HS-5 (cell line): ENCODE measurements at places on chromosomes 16 and 17.
A peak's percentile ranks its signal among the peaks of the same experiment; 100 is the strongest.

- no peak for DNase-seq
These were observed 12.2 kb downstream of the GAN start for GRCh38 chr16:81327011-81327410.

DNA sequence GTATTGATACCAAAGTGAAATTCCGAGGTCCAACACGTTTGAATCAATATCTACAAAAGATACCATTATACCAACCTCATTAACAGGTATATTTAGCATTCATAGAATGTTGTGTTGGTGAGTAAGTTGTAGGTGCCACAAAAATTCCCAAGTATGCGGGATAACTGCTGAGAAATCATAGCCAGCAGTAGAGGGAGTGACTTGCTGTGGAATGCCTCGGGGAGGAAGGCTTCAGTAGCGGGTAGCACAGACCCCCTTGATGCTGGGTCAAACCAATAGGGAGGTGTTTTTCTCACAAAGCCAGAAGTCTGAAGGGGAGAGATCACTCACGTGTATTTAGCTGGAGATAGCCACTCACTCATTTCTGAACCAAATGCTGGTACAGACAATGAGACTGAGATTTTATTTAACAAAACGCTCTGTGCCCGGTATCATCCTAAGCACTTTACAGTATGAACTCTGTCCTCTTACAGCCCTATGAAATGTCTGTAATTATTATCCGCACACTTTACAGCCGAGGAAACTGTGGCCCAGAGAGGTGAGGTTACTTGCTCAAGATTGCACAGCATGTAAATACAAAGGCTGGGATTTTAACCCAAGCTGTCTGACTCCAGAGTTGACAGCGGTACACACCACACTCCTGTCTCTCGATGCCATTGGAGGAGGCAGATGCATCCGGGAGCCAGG, 23.1 kb downstream of the HSBP1 start:
- DNase-seq: no peak

- no peak for DNase-seq
These were observed 141.9 kb upstream of the SDK2 start for GRCh38 chr17:73785958-73786743.

DNA sequence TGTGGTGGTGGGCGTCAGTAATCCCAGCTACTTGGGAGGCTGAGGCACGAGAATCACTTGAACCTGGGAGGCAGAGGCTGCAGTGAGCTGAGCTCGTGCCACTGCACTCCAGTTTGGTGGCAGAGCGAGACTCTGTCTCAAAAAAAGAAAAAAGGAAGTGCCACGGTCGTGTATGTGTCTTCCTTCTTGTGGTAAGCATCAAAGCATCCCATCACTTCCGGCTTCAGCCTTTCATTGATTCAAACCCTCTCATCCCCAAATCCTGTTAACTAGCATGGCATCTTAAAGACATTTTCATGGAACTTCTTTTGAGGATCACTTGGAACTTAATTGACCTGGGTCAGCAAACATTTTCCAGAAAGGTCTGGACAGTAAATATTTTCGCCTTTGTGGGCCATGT, 126.2 kb downstream of the CPPED1 start:
- DNase-seq: no peak

GRCh38 chr16:79933603-79934002, 333.1 kb upstream of the MAF start:
- DNase-seq: no peak

DNA sequence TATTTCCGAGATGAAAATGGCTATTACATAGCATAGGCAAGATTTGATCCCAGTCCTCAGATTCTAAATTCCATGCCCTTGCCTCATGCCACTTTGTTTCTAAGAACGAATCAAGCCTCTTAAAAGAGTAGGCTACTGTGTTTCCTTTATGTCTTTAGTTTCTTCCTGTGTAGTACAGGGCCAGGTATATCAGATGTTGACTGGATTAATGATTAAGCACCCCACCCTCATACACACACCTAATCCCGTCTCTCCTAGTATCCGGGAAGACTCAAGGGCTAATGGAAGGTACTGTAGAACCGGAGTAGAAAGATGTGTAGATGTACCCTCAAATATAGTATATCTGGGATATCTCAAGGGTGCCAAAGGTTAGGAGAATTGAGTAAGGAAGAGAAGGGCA, 6.7 kb downstream of the TOM1L1 start:
- DNase-seq: no peak

DNA sequence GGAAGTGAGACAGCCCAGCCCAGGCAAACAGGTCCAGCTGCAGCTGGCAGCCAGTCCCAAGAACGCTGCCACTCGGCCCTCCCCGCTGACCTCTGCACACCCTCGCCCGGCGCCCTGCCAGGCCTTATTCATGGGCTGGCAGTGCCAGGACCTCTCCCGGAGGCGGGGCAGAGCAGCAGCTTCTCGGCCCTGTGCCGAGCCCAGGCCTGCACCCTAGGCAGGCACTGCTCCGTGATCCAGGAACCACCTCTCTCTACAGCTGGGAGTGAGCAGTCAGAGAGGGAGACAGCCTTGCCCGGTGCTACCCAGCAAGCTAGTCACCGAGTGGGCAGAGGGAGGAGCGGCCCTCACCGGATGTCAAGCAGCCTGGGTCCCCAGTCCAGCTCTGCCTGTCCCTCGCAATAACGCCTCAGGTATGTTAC, 79.9 kb upstream of the CBX4 start:
- no peak for DNase-seq

- DNase-seq: no peak
These were observed 116.4 kb upstream of the RCVRN start for GRCh38 chr17:10021272-10021984.

- DNase-seq: no peak
These were observed 4.6 kb downstream of the CNGB1 start for GRCh38 chr16:57966204-57966771.

DNA sequence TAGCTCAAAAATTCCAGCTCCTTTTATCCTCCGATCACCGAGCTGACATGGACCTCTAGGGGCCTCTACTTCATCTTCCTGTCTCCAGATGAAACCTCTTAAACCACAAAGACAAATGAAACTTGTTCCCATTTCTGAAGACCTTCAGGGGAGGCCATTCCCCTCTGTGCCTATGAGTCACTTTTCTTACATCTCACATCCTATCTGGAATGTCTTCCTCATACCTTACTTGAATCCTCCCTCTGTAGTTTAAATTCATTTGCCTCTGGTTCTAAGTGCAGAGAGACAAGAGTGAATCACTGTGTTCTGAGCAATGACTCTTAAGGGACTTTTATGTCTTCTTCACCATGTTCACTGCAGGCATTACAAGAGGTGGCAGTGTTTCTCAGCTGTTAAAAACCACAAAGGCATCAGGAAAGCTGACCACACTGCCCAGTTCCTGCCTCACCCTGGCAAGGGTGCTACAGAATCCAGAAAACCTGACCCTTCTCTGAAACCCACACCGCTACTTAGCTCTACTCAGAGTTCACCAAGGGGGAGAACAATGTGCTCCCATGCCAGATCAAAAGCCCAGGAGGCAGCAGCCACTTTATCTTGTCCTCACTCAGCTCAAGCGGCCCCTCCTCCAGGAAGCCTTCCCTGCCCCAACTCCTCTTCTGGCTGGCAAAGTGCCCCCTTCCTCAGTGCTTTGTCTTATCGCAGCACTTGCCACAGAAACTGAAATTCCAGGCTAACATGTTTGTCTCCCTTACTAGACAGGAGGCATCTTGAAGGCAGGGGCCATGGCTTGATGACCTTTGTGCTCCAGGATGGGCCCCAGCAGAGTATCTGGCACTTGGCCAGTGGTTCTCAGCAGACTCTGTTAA, 6.4 kb downstream of the CUEDC1 start:
- peak; percentile 99 for DNase-seq

DNA sequence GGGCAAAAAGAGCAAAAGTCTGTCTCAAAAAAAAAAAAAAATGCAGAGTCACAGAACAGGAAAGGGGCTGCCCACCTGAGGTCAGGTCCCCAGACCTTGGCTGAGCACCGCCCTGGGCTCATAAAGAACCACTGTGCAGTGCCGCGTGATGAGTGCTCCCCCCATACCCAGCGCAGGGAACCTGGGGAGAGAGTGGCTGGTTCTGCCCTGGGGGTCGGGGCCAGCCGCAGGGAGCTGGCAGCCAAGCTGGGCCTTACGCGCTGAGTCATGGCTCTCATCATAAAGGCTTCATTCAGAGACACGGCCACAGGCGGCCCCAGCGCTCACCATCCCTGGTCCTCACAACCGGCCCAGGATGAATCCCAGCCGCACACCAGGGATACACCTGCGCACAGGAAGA, 80.7 kb downstream of the RAB11FIP4 start:
- no peak for DNase-seq

DNA sequence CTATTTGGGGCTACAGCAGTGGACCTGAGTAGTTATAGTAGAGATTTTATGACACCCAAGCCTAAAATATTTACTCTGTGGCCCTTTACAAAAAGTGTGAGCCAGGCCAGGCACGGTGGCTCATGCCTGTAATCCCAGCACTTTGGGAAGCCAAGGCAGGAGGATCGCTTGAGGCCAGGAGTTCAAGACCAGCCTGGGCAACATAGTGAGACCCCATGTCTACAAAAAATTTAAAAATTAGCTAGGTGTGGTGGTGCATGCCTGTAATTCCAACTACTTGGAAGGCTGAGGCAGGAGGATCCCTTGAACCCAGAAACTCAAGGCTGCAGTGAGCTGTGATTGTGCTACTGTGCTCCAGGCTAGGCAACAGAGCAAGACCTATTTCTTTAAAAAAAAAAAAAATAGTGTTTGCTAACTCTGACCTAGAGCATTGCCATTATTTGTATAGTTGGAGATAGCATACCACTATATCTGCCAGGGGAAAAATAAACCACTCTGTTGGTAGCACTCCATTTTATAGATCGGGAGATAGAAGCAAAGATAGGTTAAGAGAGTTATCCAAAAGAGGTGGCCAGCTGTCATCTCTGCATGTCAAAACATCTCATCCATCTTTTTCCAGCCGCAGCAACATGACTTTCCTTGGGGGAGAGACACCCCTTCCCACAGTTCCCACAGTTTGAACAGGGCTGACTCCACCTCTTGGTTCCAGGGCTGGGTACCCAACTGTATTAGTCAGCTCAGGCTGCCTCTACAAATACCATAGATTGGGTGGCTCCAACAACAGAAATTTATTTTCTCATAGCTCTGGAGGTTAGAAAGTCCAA, 3.0 kb upstream of the ITPRIPL2 start:
- no peak for DNase-seq

DNA sequence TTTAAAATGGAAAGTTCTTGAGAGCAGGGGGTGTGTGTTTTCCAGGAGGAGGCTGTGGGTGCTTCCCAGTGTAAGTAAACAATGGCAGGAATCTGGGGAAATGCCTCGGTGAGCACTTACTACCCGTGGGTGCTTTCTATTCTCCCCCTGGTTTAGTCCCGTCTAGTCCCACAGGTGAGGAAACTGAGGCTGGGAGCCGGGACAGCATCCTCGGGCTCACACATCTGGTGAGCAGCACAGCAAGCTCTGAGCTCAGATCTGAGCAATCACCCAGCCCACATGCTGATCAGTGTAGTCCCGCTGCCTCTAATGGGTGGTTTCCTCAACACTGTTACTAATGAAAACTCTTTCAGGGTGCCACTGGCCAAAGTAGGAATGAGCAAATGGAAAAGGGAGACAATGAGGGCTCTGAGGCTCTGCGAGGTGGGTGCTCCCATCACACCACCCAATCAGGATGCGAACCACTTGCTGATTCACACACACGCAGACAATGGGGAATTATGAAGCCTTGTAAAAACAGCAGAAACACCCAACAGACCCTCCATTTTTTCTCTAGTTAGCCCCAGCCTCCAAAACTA, 202.6 kb downstream of the PARN start:
- no peak for DNase-seq

- no peak for DNase-seq
These were observed 8.7 kb downstream of the CLEC19A start for GRCh38 chr16:19294156-19294649.

GRCh38 chr16:86512301-86512859, 2.1 kb downstream of the FOXF1 start:
- no peak for DNase-seq

GRCh38 chr17:73510981-73511718, 133.1 kb downstream of the SDK2 start:
- no peak for DNase-seq

DNA sequence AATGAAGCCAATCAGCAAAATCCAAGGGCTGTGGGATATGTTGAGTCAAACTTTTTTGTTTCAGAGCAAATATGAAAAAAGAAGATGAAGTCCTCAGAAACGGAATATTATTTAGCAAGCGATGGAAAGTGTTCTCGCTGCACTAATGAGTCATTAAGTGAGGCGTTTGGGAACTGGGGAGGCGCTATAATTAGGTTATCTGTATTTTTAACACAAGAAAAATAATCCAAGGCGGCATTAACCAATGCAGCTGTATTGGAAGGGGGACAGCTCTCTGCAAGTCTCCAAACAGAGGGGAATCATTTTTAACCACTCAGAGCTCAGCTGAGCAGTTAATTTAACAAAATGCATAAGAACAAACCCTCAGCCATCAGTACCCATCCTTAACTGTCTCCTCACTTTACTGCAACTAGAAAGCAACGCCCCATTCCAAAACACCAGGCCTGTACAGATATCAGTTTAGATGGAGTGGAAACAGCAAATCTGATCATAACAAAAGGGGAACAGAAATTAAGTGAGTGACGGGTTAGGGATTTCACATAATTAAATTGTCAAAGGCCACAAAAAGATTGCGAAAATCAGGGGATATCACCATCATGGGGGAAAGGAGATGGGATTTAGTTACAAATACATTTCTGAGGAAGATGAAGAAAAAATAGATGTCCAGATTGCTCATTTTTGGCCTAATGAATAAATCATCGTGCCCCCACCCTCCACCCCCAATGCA, 211.0 kb upstream of the TOX3 start:
- DNase-seq: no peak

GRCh38 chr16:31700200-31700529, 172.5 kb downstream of the AHSP start:
- no peak for DNase-seq

GRCh38 chr17:56678249-56679114, 85.0 kb downstream of the NOG start:
- DNase-seq: no peak

- DNase-seq: no peak
These were observed 6.2 kb downstream of the ZNF276 start for GRCh38 chr16:89727406-89728120.

DNA sequence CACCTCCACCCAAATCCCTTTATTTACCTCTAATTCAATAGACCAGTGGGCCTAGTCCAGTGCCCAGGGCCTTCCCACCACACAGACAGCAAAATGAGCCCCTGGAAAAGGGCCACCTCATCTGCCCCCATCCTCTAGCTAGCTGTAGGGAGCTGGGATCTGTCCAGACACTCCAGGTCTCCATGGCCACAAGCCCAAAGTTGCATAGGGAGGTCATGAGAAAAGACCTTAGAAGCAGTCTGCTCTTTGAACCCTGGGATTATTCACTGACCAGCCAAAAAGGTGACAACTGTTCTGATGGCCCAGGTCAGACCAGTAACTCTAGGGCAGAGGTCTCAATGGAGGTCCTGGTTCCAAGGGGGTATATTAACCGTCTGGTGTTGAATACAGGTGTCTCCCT, 2.0 kb downstream of the CUEDC1 start:
- DNase-seq: no peak
